Tibial nerve (tissue), 4 donors: ENCODE measurements at places on chromosomes 1 and 21.

DNA sequence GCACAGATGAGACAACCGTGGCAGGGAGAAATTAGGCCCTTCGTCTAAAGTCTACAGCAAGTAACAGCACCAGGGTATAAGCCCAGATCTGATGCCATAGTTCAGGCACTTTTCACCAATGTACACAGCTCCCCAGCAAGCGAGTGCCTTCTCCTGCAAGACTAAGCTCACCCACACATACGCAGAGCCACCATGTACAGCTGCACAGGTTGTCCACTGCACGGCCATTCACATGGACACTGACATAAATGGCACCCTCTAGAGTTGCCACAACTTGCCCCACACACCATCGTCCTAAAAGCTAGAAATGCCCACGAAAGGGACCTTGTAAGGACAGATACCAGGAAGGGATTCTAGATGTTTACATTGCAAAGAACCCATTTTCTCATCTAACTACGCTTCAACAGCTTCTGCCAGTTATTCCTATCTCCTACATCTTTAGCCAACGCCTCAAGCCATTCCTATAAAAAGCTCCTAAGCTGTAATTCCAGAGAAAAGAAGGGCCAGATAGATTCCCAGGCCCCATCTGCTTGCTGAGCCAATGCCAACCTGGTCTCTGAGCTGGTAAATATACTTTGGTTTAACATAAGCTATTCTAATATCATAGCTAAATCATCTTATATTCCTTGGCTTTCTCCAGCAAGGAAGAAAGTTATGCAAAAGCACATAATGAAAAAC is 174.0 kb upstream of the KAZN start:
- DNase-seq, result no peak

DNA sequence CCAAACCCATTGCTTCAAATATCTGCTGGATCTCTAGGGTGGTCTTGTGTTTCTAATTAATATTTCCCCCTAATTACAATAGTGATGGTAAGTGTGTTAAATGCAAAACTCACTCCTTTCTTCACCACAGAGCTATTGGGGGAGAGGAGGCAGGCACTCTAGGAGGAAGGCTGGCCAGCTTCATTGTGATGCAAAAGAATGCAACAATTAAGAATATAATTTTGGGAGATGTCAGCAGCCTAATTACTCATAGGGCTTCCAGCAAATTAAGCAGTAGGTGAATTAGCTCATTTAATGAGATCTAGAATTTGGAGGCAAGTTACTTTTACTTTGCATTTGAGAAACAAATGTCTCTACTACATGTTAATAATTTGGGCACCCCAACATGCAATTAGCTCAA is 560.4 kb upstream of the DAB1 start:
- no peak for DNase-seq

DNA sequence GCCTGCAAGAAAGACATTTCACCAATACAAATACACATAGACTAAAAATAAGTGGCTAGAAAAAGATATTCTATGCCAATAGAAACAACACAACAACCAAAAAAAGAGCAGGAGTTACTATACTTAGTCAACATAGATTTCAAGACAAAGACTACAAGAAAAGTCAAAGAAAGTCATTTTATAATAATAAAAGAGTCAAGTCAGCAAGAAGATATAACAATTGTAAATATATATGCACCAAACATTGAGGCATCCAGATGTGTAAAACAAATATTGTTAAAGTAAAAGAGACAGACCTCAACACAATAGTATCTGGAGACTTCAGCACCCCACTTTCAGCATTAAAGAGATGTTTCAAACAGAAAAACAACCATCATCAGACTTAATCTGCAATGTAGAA is 104.6 kb downstream of the AMY1C start:
- no peak for DNase-seq

GRCh38 chr1:151897991-151898431 is 11.3 kb downstream of the THEM4 start:
- no peak for DNase-seq

- DNase-seq, result no peak
Observed at GRCh38 chr1:3050603-3051002, 18.4 kb upstream of the PRDM16 start.

DNA sequence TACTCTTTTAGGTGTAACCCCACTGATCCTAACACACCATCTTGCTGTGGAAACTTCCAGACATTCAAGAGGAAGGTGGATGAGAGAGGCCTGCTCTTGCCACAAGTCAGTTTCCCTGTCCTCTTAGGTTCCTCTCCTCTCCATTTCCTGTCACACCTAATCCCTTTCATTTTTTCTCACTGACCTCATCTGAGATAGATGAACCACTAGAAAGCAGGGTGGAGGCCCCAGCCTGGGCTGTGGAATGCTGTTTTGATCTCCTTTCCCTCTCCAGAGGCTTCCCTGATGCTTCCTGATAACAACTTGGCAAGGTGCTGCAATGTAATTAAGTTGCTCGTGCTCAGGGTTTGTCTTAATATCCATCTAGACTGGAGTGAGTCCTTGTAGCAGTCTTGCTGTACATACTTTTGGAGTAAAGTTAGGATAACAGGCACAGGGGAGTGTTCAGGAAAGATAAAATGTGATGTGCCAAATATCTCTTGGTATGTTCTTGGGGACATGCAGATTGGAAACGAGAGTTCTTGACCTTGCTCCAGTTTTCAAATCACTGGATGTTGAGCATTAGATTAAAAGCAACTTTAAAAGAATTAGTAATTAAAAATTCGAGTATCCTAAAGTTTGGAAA is 11.2 kb downstream of the LRRC42 start:
- DNase-seq, result no peak

DNA sequence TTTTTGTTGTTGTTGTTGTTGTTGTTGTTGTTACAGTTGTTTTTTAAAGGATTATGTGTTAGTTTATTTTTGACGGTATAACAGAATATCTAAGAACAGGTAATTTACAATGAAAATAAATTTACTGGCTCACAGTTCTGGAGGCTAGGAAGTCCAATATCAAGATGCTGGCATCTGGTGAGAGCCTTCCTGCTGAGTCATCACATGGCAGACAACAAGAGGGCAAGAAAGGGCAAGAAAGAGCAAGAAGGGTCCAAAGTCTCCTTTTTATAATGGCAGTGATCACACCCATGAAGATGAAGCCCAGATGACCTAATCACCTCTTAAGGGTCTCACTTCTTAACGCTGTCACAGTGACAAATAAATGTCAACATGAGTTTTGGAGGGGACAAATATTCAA is 142.1 kb downstream of the NEGR1 start:
- no peak for DNase-seq

DNA sequence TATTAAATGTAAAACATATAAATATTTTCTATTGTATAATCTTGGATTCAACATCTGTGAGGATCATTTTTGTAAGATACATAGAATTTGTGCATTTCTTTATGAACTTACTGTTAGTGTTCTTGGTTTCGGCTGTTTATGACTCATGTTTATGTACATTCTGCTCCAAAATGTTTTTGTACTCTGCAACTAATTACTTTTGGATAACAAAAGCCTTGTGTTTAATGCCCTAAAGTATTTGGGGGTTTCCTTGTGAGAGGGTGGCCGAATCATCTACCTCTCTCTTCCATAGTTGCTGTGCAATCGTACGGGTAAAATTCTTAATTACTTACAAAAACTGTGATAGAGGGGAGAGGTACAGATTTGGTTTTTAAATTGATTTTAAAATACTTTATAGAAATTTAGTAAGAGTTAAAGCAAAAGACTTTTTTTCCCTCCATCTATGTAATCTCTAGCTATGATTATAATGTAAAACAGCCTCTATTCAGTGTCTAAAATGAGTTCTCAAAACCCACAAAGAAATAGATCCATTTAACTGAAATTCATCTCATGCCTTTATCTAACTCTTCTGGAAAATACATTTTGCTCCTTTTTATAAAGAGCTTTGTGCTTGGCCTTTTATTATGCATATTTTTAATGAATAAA is 38.7 kb upstream of the LRRC8C start:
- DNase-seq, result no peak

GRCh38 chr1:228872080-228872479 is 136.8 kb downstream of the RHOU start:
- no peak for DNase-seq

DNA sequence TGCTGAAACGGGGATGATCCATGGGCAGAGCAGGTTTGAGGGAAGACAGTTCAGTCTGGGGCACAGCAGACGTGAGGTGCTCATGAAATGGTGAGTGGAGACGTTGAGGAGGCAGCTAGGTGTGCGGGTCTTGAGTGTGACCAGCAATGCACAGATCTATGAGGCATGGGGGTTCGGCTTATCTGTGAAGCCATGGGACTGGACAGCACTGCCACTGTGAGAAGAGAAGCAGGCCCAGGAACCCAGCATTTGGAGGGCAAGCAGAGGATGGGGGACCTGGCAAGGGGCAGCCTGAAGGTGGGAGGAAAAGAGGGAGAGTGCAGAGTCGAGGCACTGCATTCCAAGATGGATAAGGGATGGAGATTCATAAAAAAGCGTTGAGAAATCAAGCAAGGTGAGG is 8.0 kb downstream of the CSF1 start:
- no peak for DNase-seq

DNA sequence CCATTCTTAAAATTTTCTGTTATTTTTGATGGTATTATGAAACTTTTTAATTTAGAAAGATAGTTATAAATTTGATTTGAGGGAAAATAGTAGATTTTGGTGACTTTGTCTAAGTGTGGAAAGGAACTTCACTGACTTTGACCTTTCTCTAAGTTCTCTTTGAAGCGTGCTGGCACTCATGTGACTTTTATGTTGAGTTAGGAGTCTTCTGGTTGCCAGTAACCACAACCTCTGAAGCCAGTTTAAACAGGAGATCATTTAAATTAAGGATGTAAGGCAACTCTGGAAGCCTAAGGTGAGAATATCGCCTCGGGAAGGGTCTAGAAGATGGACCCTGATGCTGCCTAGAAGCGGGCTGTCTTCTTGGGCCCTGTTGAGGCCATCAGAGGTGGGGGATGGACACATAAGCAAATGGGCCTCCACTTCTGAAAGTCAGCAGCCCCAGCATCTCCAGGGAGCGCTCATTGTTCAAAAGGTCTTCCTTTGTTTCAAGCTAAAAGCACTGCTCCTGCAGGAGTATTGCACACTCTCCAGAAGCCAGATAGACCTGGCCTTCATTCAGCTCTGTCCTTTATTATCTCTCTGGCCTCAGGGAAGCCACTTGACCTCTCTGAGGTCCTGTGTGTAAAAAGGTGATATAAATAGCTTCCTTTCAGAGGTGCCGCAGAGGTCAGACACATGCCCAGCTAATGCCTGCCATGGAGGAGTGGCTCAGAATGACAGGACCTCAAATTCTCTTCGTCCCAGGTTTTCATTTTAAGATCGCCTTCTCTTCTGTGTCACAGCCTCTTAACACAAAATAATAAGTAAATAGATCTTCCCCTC is 5.1 kb upstream of the RCAN1 start:
- no peak for DNase-seq

DNA sequence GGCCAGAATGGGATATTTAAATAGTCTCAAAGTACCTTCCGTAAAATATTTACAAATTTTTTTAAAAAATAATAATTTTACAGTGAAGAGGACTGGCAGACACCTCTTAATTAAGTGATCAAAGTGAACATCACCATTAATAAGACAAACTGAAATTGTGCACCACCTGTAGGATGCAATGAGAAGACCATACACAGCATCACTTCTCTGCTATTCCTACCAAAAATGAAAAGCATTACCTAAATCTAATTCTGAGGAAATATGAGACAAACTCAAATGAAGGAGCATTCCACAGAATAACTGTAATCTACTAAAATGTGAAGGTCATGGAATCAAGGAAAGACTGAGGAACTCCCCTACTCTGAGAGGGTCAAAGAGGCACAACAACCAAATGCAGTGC is 68.2 kb upstream of the PRDX6 start:
- no peak for DNase-seq

DNA sequence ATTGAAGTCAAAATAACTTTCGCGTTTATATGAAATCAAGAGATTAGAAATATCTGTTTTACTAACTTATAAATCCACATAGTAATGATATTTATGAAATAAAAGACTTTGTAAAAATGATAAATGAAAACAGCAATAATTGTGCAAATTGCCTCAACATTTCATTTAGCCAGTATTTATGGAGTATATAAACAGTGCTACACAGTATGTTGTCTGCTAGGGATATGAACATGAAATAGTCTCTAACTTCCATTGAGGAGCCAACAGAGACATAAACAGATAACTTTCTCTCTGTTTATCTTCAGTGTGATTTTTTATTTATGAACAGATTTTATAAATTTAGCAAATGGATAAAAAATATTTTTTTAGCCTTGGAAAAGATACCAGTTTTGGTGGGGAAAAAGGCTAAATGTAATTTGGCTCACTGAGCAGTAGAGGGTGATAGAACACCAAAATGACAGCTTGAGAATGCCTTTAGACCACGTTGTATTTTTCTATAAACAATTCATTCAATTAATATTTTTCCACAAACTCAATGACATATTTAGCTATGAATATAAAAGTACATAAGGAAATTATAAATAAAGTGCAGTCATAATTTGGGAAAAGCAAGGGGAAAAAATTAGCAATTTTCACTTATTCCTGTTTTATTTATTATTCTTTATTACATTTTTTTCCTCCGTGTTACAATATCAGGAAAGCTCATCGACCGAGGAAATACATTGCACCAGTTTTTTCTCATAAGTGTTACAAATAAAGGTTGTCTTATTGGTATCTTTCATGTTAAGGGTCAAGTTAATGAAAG is 47.5 kb upstream of the EEIG2 start:
- DNase-seq, result no peak

GRCh38 chr1:227912866-227913265 is 34.9 kb downstream of the WNT9A start:
- no peak for DNase-seq

DNA sequence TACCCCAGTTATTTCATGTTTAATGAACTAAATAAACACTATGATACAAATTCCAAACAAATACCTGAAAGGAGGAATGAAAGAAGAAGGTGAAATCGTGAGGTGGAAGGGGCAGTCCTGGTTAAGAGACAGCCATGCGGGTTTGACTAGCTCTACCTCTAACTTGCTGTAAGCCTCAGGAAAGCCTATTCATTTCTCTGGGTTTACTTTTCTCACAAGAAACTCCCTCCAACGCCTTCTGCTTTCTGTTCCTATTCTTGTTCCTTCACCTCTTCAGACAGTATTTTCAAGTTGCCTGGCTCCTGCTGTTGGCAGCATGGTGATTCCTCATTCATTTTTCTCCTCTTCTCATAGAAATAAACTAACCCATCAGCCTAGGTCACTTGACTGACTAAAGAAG is 92.4 kb downstream of the NTPCR start:
- no peak for DNase-seq

- no peak for DNase-seq
Observed at GRCh38 chr1:46983830-46984586, 39.5 kb upstream of the CYP4X1 start.

- peak; percentile 5 for DNase-seq
Observed at GRCh38 chr1:907611-908451, 15.9 kb upstream of the SAMD11 start.

DNA sequence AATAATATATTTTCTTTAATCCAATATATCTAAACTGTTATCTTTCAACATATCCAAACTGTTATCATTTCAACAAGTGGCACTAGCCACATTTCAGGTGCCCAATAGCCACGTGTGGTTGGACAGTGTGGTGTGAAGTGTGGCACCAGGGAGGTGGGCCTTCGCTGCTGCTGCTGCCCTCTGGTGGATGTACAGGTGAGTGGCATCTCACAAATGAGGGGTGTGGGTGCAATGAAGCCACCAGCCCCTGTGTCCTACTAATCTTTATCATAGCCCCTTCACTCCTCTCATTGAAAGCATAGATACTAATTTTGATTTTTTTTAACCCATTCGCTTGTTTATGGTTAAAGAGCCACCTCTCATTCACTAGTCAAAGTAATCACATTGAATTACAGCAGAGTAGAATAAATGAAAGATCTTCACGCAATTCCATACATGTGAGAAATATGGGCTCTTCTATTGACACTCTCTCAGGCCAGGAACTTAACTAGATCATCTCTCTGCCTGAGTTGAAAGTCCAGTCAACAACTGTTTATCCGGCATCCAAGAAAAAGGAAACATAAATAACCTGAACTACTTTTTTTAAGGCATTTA is 499.2 kb downstream of the OMA1 start:
- DNase-seq, result no peak
